ENCODE measurements at places on chromosomes 16 and 17. TPM values are rescaled to one million over a fixed set of nuclear protein-coding genes. Genes with fewer than 3 reads are reported as not detected.

DNA sequence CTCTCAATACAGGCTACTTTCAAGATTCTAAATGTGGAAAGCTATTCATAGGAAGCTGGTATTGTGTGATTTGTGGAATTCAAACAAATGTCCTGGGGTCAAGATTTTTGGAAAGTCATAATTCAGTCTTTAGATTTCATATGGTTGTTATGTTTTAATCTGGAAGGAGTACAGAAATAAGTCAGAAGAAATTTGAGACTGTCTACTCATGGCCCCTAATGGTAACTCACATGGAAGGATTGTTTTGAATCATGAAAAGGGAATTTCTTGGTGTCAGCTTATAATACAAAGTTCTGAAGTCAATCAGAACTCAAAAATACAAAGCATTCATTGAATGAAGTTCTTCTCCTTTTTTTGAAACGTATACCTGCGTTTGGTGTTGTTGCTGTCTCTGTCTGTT lies 3.1 kb downstream of the KCNJ2 start:
- no peak overlapping the region for H3K4me3 ChIP-seq
- peaks cover 16% of the 10 kb centered on the region for H3K36me3 ChIP-seq
- peaks cover 4% of the 10 kb centered on the region for H3K4me1 ChIP-seq
- no peaks in the 10 kb centered on the region for H3K27me3 ChIP-seq
- no peak overlapping the region for H3K27ac ChIP-seq

GRCh38 chr16:15613676-15614075 lies 29.3 kb downstream of the MARF1 start:
- no peak overlapping the region for H3K4me3 ChIP-seq
- no peaks in the 10 kb centered on the region for H3K4me1 ChIP-seq
- no peak overlapping the region for H3K27ac ChIP-seq
- DNase-seq, result no peak

DNA sequence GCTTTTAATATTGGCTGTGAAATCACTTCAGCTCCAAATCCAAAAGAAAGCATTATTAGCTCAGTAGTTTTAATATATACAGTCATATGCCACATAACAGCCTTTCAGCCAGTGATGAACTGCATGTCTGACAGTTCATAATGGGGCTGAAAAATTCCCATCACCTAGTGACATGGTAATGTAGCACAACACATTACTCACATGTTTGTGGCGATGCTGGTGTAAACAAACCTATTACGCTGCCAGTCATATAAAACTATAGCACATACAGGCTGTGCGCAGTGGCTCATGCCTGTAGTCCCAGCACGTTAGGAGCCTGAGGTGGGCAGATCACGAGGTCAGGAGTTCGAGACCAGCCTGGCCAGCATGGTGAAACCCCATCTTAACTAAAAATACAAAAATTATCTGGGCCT lies 92.2 kb downstream of the TUBD1 start:
- no peak overlapping the region for H3K27ac ChIP-seq
- no peaks in the 10 kb centered on the region for H3K27me3 ChIP-seq
- H3K4me1 ChIP-seq, result peaks cover 5% of the 10 kb centered on the region
- no peak overlapping the region for H3K4me3 ChIP-seq

DNA sequence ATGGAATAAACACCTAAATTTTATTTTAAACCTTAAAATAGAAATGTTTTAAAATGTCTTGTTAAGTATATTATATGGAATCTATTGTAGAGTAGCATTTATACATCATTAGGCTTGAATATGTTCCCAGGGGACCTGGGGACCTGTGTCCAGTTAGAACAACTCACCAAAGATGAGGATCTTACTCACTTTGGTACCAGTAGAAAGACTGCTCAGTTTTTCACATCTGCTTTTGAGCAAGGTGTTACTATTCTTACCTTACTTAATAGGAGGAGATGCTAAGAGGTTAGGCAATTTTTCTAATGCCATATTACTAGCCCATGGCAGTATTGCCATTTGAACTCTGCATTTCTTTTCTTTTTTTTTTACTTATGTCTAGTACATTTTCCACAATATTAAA lies 14.7 kb downstream of the STXBP4 start:
- DNase-seq, result no peak
- no peaks in the 10 kb centered on the region for H3K27me3 ChIP-seq
- no peak overlapping the region for H3K4me3 ChIP-seq
- no peaks in the 10 kb centered on the region for H3K4me1 ChIP-seq

DNA sequence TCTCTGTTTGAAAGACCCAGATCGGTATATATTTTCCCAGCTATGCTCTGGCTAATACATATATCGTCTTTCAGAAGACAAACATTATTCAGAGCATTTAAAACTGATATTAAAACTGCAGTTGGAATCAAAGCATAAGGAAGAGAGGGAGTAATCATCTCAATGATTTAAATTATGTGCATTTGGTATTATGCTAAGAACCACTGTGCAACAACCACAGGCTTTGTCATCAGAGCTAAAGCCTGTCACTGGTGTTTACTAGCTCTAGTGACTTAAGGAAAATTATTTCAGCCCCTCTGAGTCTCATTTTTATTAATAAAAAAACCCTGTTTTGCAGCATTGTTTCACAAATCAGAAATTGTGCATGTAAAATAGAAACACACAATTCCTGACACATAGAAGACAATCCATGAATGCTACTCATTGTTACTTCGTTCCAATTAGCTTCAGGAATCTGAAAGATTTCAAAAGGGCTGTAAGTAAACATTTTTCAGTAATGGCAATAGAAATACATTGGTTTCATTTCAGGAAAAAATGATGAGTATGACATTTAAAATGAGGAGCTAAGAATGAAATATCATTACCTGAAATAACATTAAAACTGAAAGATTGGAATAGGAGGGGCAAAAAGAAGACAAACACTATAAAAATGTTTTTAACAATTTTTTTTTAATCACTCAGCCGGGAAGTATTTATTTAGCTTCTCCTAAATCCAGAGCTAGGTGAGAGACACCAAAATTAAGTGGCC lies 136.5 kb upstream of the ADAMTS18 start:
- no peak overlapping the region for H3K27ac ChIP-seq
- no peak overlapping the region for H3K4me3 ChIP-seq
- no peaks in the 10 kb centered on the region for H3K4me1 ChIP-seq
- H3K27me3 ChIP-seq, result peaks cover 13% of the 10 kb centered on the region
- no peaks in the 10 kb centered on the region for H3K36me3 ChIP-seq

- peak; percentile 16 for DNase-seq
- H3K4me3 ChIP-seq, result no peak overlapping the region
- no peak overlapping the region for H3K27ac ChIP-seq
- H3K36me3 ChIP-seq, result no peaks in the 10 kb centered on the region
Measured at GRCh38 chr16:80084163-80084562, 456.6 kb upstream of the DYNLRB2 start.

DNA sequence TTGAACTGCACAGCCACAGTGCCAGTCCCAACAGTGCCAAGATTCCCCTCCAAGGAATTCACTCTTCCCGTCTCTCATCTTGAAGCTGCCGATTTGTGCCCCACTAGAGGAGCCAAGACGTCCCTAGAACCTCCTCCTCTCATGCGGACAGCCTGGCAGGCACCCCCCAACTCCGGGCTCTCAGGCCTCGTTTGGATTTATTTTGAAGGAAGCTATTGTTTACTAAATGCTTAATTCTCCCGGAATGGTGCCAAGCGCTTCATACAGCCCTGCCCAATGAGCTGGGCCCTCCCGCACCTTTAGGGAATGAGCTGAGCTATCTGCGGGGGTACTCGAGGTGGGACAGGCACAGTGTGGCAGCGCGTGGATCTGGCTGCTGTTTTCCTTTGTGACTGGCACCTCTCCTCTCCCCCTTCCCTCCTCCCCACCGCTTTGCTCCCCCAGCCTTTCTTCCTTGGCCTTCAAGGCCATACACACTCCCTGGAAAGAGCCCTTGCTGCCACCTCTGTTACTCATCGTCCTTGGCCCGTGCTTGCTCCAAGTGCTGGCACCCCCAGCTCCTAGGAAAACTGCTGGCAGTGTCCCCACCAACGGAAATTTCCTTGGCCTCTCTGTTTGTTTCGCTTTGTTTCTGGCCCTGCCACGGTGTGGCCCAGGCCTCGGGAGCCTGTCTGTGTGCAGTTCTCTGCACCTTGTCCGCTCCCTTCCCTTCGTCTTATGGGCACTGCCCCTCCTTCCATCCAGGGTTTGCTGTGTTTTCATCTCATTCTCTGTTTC lies 49.9 kb upstream of the CDR2 start:
- no peaks in the 10 kb centered on the region for H3K27me3 ChIP-seq
- H3K27ac ChIP-seq, result peak overlapping the region; percentile 70
- peaks cover 18% of the 10 kb centered on the region for H3K4me1 ChIP-seq
- H3K36me3 ChIP-seq, result peaks cover 88% of the 10 kb centered on the region
- no peak overlapping the region for H3K4me3 ChIP-seq
- DNase-seq, result no peak

DNA sequence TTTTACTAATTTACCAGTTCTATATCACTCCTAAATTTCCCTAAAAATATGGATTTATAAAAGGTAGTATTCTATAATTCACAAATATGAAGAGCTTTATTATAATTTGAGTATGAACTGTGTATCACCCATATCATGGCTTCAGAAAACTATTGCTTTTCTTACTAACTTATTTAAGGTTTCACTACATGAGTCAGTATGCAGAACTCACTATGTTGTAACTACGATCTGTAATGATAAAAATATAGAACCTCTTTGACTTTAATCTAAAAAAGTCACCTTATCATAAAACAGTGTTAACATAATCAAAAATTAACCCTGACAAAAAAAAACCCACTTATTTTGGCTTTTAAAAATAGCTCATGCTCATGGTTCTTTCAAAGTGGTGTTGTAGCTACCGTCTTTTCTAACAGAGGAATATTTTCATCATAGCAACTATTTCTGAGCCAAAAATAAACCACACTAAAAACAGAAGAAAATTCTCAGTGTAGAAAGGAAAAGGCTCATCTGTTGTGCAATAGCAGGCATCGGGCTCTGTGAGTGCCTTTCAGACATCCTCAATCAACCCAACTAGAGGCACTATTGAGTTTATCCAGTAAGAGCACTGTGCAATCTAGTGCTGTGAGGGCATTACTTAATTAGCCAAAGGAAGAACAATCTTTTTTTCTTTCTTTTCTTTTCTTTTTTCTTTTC lies 42.1 kb downstream of the ITGAM start:
- no peak overlapping the region for H3K4me3 ChIP-seq
- DNase-seq, result peak; percentile 29
- no peak overlapping the region for H3K27ac ChIP-seq
- H3K4me1 ChIP-seq, result no peaks in the 10 kb centered on the region

- H3K4me3 ChIP-seq, result no peak overlapping the region
- no peak overlapping the region for H3K27ac ChIP-seq
- no peaks in the 10 kb centered on the region for H3K27me3 ChIP-seq
- no peaks in the 10 kb centered on the region for H3K4me1 ChIP-seq
Measured at GRCh38 chr17:65978871-65979270, 213.1 kb downstream of the CEP112 start.

DNA sequence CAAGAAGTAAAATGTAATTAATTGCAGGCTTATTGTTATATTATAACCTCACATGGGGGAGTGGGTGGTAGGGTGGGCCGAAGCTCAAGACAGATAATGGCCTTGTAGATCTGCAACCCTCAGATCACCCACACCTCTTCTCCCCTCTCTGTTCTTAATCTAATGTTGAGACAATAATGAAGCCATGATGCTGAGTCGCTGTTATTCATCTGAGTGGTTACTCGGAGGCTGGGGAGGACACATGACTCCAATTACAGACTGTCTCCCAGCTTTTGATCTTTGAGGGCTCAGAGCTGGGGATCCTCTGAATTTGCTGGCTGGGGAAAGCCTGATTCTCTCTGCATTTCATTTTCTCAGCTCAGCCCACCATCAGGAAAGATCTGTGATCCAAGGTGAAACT lies 275.3 kb downstream of the SHISA9 start:
- no peak overlapping the region for H3K4me3 ChIP-seq
- H3K27ac ChIP-seq, result no peak overlapping the region
- H3K4me1 ChIP-seq, result no peaks in the 10 kb centered on the region
- DNase-seq, result no peak
- H3K36me3 ChIP-seq, result no peaks in the 10 kb centered on the region

- no peak overlapping the region for H3K27ac ChIP-seq
- no peak overlapping the region for H3K4me3 ChIP-seq
- H3K36me3 ChIP-seq, result no peaks in the 10 kb centered on the region
- no peaks in the 10 kb centered on the region for H3K27me3 ChIP-seq
- no peak for DNase-seq
Measured at GRCh38 chr16:72588551-72588950, 416.6 kb upstream of the PMFBP1 start.

- H3K27ac ChIP-seq, result no peak overlapping the region
- H3K27me3 ChIP-seq, result no peaks in the 10 kb centered on the region
- DNase-seq, result no peak
- peaks cover 4% of the 10 kb centered on the region for H3K4me1 ChIP-seq
- H3K4me3 ChIP-seq, result no peak overlapping the region
- peaks cover 25% of the 10 kb centered on the region for H3K36me3 ChIP-seq
Measured at GRCh38 chr17:4201226-4201625, 58.2 kb downstream of the CYB5D2 start.

DNA sequence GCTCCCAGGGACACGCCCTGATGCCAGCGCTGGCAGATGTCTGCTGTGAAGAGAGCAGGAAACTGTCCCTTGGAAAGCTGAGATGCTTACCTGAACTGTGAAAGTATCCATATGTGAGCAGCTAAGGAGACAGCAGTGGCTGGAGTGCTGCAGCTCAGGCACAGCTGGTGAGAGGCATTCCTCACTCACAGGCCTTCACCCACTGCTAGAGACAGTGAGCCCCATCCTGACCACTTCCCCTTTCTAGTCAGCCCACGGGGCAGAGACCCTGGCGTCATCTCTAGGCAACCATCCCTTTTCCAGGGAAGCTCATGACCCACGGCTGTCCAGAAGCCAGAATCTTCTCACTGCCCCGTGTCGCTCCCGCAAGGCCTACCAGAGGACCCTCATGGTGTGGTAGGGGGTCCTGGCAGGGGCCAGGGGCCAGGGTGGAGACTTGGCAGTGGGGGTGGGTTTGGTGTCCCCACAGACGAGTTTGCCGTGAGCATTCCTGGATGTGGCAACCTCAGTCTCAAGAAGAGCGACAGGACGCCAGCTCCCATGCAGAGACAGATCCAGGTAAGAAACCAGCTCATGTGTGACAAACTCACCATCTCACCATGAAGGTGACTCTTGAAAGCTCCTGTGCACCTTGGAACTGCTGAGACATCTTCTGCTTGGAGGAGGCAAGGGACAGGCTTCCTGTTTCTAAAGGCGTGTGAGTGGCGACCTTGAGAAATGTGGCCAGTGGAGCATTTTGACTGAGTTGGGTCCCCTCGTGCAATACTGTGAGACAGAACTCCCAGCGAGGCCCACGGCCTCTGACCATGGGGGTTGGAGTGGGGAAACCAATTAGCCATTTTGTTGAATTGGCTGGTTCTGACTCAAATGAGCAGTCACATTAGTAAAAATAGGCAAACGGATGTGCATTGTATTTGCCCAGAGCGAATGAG lies at the start of gene SCIMP:
SCIMP (minus strand) TSS at position 216 of the 932 bp plus-strand sequence; CDS start at position 111, 105 bp downstream.
- H3K27ac ChIP-seq, result peak within 1 kb of the TSS; percentile 48
- peak; percentile 34 for DNase-seq
- H3K4me3 ChIP-seq, result peak within 1 kb of the TSS; percentile 25
- no peaks in the 10 kb centered on the region for H3K27me3 ChIP-seq

- H3K4me1 ChIP-seq, result peaks cover 75% of the 10 kb centered on the region
- DNase-seq, result no peak
- peaks cover 61% of the 10 kb centered on the region for H3K27me3 ChIP-seq
- peak overlapping the region; percentile 38 for H3K4me3 ChIP-seq
Measured at GRCh38 chr17:79812353-79813258, 15.7 kb upstream of the CBX8 start.

- peaks cover 44% of the 10 kb centered on the region for H3K4me1 ChIP-seq
- H3K27ac ChIP-seq, result peak overlapping the region; percentile 32
- H3K27me3 ChIP-seq, result no peaks in the 10 kb centered on the region
- DNase-seq, result no peak
- no peak overlapping the region for H3K4me3 ChIP-seq
- H3K36me3 ChIP-seq, result peaks cover 52% of the 10 kb centered on the region
Measured at GRCh38 chr16:46899443-46900143, 15.4 kb downstream of the GPT2 start.

Gene B3GNT9
- 4.3 TPM for total RNA-seq

Gene IRX6
- total RNA-seq, result not detected

Gene COPS3
- total RNA-seq, result 31.2 TPM

Gene NUPR1
- 11.0 TPM for total RNA-seq

Gene KRTAP4-5
- total RNA-seq, result not detected

Gene TMC8
- total RNA-seq, result 16.5 TPM

Gene PRSS27
- total RNA-seq, result not detected

Gene SLC6A2
- not detected for total RNA-seq
